ENCODE measurements at places on chromosomes 13 and 19.

DNA sequence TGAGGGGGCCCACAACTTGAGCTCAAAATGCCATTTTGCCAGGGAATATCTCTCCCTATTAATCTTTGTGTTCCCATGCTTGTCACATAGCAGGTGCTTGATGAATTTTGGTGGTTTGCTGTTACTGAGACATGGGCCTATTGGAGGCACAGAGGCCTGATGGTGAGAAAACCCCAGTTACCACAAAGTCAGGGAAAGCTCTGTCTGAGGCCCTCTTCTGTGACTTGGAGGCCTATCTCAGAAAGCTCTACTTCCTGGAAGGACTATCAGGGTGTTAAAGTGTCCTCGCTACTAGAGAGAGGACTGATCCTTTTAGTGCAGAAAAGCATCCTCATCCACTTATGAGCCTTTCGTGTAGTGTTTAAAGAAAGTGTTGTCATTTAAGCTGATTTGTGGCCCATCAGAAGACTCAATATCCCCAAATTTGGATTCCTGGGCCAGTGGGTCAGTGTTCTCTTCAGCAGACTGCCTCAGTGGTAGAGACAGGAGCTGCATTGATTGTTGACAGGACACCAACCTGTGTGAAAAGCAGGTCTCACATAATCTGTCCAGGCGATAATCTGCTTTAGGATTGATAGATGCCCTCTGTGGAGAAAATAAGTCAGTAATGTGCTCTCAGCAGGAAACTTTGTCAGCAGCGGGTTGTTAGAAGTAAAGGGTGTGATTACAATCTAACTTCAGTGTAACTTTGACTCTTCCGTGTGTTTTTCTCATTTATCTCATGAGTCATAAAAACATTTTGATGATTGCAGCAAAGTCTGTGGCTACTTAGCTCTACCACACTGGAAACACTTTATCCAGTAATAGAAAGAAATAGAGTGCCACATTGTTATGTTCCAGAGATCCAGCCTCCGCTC is 121.0 kb downstream of the AKAP11 start:
- DNase-seq = no peak

- no peak for DNase-seq
These were observed 232.6 kb upstream of the IPO5 start for GRCh38 chr13:97720896-97721295.

DNA sequence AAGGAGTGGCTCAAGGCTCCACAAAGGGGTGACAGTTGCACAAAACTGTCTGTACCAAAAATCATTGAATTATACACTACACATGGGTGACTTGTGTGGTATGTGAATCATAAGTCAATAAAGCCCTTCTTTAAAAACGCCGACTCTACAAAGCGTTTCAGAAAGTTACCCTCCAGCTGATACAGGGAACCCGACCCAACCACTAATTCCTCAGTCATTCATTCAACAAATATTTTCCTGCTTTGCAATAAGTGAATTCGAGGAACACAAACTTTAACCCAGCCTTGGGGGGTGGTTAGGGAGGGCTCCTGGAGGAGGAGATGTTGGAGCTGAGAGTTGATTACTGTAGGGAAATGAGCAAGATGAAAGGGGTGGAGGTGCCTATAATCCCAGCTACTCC is 32.0 kb downstream of the LTBP4 start:
- DNase-seq = no peak

DNA sequence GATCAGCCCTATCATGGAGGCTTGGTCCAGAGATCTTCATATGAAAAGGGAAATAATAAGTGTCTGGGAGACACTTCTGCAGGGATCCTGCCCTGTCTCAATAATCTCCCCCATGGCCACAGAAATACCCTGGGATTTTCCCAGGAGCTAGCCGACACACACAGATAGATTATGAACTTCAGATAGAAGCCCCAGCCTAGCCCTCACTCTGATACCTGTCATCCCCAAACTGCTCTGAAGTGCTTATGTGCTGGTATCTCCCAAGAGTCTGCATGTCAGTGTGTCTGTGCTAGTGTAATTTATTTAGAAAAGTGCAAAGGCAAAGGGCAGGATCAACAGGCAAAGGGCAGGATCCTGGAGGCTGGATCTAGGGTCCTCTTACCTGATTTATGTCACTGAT is 38.7 kb upstream of the ZNF766 start:
- no peak for DNase-seq

DNA sequence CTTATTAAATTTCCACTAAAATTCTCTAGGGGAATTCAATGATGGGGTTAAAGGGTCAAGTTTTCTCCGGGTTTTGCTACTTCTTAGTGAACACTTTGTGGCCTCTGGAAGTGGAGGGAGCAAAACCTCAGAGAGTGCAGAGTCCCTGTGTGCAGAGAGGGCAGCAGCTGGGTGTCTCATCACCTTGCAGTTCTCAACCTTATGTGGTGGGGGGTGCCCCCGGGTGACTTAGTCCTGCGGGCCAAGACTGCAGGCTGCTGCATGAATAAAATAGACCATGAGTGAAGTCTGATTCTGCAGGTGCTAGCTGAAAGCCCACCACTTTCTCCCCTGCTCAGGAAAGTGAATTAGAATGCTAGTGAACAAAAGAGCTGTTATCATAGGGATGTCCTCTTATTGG is 191.6 kb downstream of the DLEU7 start:
- DNase-seq = no peak

DNA sequence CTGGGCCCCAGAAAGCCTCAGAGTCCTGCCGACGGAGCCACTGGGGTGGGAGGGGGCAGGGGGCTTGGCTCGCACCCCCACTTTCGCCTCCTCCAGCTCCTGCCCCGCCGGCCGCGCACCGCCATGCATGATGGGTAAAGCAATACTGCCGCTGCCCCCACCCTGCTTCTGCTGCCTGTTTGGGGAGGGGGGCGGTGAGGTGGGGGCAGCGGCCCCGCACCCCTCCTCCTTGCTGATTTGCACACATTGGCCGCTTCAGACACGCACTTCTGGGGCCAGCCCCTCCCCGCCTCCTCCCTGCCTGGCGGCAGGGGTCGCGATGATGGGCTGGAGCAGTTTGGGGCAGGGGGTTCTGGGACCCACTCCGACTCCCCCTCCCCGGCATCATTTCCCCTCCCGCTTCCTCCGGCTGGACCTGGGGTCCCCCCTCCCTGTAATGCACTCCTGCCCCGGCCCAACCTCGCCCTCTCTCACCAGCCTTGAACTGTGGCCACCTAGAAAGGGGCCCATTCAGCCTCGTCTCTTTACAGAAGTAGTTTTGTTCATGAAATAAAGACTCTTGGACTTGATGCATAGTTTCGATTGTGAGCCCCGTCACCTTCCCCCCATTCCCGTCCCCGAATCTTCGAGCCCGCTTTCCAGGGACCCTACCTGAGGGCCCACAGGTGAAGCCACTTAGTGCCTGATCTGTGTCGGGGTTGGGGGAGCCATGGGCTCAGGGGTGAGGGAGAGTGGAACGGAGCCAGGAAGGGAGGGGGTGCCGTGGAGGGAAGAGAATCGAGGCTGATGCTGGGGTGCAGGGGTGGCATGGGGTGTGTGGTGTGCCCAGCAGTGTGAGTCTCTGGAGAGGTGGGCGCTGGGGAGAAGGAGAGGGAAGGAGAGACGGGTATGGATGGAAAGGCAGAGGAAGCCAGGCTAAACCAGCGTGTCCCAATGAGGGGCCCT is 1.4 kb upstream of the HPN start:
- no peak for DNase-seq

DNA sequence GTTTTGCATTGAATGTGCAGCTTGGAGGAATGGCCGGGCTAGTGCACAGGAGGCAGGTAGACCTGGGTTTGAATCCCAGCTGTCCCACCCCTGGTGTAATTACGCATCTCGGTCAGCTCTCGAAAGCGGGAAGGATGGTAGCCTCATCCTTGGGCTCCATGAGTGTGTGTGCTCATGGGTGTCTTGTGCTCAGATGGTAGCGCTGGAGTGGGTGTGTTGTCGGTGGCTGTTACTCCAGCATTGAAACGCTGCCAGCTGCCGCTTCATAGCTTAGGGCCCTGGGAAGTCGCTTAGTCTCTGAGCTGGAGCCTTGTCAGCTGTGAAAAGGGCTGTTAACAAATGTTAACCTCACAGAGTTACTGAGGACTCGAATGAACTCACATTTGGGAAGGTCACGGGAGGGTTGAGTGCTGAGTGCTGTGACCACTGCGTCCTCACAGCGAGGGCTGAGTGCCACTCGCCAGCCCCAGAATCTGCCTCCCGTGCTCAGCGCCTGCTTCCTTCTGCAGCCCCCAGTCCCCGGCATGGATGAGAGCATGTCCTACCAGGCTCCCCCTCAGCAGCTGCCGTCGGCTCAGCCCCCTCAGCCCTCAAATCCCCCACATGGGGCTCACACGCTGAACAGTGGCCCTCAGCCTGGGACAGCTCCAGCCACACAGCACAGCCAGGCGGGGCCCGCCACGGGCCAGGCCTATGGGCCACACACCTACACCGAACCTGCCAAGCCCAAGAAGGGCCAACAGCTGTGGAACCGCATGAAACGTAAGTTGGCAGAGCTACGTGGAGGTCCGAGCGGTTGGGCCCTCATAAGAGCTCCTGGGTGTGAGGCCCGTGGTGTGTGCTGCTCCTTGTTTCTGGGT is 5.2 kb downstream of the LENG8 start:
- DNase-seq = no peak

- no peak for DNase-seq
These were observed 2672.8 kb upstream of the PCDH20 start for GRCh38 chr13:64088491-64088890.

- DNase-seq = no peak
These were observed 419.8 kb downstream of the SLITRK6 start for GRCh38 chr13:85379433-85379832.

- DNase-seq = no peak
These were observed 79.1 kb downstream of the DNAJC3 start for GRCh38 chr13:95756072-95756471.

GRCh38 chr19:49017666-49018351 is 918 bp upstream of the LHB start:
- DNase-seq = peak; percentile 38

DNA sequence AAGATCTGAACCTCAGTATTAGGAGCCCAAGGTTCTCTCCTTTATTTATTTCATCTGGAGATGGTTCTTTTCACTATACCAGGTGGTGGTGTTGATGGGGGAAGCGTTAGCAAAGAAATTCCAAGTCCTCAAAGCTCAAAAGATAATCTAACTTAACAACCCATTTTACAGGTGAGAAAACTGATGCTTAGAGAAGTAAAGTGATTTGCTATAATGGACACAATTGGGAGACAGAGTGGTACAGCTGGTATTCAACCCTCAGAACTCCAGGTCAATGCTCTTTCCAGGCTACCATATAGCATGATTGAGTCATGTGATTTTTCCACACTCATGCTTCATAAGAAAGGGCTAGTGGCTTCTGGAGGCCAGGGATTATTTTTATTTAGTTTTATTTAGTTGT is 25.0 kb upstream of the URAD start:
- no peak for DNase-seq

GRCh38 chr19:48556163-48556562 is 4.2 kb downstream of the SULT2B1 start:
- DNase-seq = no peak

DNA sequence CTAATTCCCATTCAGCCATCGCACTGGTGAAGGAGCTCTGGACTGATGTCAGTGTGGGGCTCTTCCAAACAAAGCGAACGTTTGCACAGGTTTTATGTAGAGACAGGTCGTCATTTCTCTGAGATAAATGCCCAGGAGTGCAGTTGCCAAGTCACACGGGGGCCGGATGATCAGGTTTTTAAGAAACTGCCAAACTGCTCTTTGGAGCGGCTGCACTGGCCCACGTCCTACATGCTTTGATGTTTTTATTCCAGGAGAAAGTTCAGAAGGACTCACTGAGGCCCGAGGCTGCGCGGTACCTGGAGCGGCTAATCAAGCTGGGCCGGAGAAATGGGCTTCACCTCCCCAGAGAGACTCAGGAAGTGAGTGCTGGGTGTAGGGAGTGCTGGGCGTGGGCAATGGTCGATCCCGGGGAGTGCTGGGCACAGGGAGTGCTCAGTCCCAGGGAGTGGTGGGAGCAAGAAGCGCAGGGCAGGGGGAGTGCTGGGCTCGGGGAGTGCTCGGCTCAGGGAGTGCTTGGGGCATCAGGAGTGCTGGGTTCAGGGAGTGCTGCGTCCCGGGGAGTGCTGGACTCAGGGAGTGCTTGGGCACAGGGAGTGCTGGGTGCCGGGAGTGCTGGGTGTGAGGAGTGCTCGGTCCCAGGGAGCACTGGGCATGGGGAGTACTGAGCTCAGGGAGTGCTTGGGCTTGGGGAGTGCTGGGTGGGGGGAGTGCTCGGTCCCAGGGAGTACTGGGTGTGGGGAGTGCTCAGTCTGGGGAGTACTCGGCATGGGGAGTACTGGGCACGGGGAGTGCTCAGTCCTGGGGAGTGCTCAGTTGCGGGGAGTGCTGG is 10.7 kb downstream of the THOP1 start:
- DNase-seq = no peak

GRCh38 chr19:48501494-48502349 is 9.9 kb downstream of the LMTK3 start:
- DNase-seq = peak; percentile 49

DNA sequence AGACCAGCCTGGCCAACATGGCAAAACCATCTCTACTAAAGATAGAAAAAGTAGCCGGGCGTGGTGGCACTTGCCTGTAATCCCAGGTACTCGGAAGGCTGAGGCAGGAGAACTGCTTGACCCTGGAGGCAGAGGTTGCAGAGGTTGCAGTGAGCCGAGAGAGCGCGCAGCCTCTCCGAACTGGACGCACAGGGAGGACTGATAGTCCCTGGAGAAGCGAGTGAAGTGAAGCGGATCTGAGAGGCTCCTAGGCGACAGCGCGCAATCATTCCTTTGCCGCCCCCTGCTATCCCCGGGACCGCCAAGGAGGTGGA is 233 bp downstream of the ZNF561 start:
- no peak for DNase-seq
